Vein endothelial cell (primary cell): ENCODE measurements at places on chromosomes 1 and 21. TPM values are rescaled to one million over a fixed set of nuclear protein-coding genes. Genes with fewer than 3 reads are reported as not detected.

Gene GBP6
- total RNA-seq: not detected in 2 replicates

Gene KCNE2
- not detected in 2 replicates for total RNA-seq

Gene FCAMR
- not detected in 2 replicates for total RNA-seq

Gene MAP3K21
- 0.19 and 0.33 TPM in 2 replicates for total RNA-seq

Gene FCGR3A
- total RNA-seq: under 0.01 TPM in 1 of 2 replicates, not detected in the other

Gene PGLYRP3
- not detected in 2 replicates for total RNA-seq

Gene APOBEC4
- not detected in 2 replicates for total RNA-seq

Gene GJB4
- not detected in 2 replicates for total RNA-seq

Gene MAPKAPK2
- 41.8 and 48.0 TPM in 2 replicates for total RNA-seq

Gene MYBPH
- total RNA-seq: not detected in 2 replicates

Gene TNNT2
- total RNA-seq: not detected in 2 replicates

Gene ZNF670
- 4.6 and 5.8 TPM in 2 replicates for total RNA-seq

Gene SELL
- 2.9 and 3.3 TPM in 2 replicates for total RNA-seq

Gene GBP3
- 14.0 and 30.2 TPM in 2 replicates for total RNA-seq

Gene CD2
- not detected in 2 replicates for total RNA-seq

Gene LEPR
- total RNA-seq: 23.1 and 37.2 TPM in 2 replicates

Gene RNU1-3
- total RNA-seq: under 0.01 TPM in 2 replicates

Gene TRABD2B
- under 0.01 TPM in 1 of 2 replicates, not detected in the other for total RNA-seq

Gene DNAJC6
- total RNA-seq: 7.8 and 8.8 TPM in 2 replicates

Gene RAVER2
- 10.5 and 12.4 TPM in 2 replicates for total RNA-seq

Gene NSL1
- 24.2 and 27.8 TPM in 2 replicates for total RNA-seq

Gene CHI3L1
- total RNA-seq: under 0.01 TPM in 1 of 2 replicates, not detected in the other

Gene LCE1E
- not detected in 2 replicates for total RNA-seq

Gene CFHR5
- not detected in 2 replicates for total RNA-seq

Gene SLAMF9
- not detected in 2 replicates for total RNA-seq

Gene RHCE
- total RNA-seq: 0.33 TPM in 1 of 2 replicates, not detected in the other

Gene WLS
- 101 and 120 TPM in 2 replicates for total RNA-seq

Gene ATP6V1G3
- total RNA-seq: 0.33 TPM in 1 of 2 replicates, not detected in the other

Gene MYOM3
- under 0.01 TPM in 1 of 2 replicates, not detected in the other for total RNA-seq

Gene C1orf21
- 14.4 and 17.3 TPM in 2 replicates for total RNA-seq

Gene SPATC1L
- 12.8 and 13.1 TPM in 2 replicates for total RNA-seq

Gene CPTP
- 30.7 and 31.7 TPM in 2 replicates for total RNA-seq

Gene SCYL3
- 6.6 and 7.8 TPM in 2 replicates for total RNA-seq

Gene GJB3
- total RNA-seq: under 0.01 TPM in 1 of 2 replicates, not detected in the other

Gene OR2M4
- not detected in 2 replicates for total RNA-seq

Gene PSEN2
- 17.0 and 23.4 TPM in 2 replicates for total RNA-seq

Gene GUCA2B
- not detected in 2 replicates for total RNA-seq

Gene NUP210L
- total RNA-seq: under 0.01 and 0.10 TPM in 2 replicates

Gene CD52
- total RNA-seq: not detected in 2 replicates

Gene RPTN
- not detected in 2 replicates for total RNA-seq

Gene KLHDC7A
- total RNA-seq: not detected in 2 replicates

Gene MYOG
- total RNA-seq: not detected in 2 replicates

Gene MTARC1
- total RNA-seq: 0.98 and 1.1 TPM in 2 replicates

Gene SPRR4
- total RNA-seq: not detected in 2 replicates

Gene ITLN2
- not detected in 2 replicates for total RNA-seq

Gene ST6GALNAC3
- 30.4 and 56.6 TPM in 2 replicates for total RNA-seq

Gene ARHGEF16
- 1.1 and 1.3 TPM in 2 replicates for total RNA-seq

Gene KIAA1614
- total RNA-seq: 4.0 and 4.6 TPM in 2 replicates

Gene RALGPS2
- total RNA-seq: 46.1 and 49.4 TPM in 2 replicates

Gene SLC35F3
- total RNA-seq: not detected in 2 replicates

Gene PRAMEF2
- total RNA-seq: not detected in 2 replicates

Gene UTS2
- not detected in 2 replicates for total RNA-seq

Gene CLCC1
- 24.5 and 30.3 TPM in 2 replicates for total RNA-seq

Gene FAM167B
- total RNA-seq: 1.3 and 2.9 TPM in 2 replicates
